ENCODE measurements at places on chromosomes 3 and 15.

GRCh38 chr3:106447723-106448301, 579.0 kb upstream of the CBLB start:
- DNase-seq, result no peak

GRCh38 chr15:70815604-70816003, 38.4 kb downstream of the LARP6 start:
- no peak for DNase-seq

DNA sequence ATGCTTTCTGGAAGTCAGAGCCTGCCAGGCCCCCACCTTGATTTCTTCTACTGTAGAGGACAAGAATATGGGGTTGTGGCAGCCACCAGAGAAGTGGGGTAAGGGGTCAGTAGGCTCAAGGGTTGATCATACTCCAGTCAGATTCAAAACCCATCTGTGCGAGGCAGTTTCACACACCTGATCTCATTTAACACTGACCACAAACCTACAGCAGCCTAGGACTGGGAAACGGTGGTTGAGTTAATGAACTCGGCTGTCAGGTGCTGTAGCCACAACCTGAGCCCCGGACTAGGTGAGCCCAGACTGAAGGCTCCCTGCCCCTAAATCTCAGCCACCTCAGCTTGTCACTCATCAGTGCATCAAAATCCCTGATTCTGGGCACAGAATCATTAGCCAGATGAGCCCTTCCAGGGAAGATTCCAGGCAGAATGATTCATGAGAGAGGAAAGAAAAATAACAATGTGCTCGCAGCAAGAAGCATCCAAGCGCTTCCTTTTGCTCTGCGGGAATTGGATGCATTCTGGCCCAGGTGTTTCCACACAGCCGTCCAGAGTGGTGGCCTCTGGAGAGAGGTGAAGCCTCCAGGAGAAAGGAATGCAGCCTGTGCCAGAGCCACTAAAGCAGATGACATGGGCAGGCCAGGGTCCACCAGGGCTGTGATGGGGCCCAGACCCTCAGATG, 102.1 kb downstream of the SRGAP3 start:
- DNase-seq, result no peak

DNA sequence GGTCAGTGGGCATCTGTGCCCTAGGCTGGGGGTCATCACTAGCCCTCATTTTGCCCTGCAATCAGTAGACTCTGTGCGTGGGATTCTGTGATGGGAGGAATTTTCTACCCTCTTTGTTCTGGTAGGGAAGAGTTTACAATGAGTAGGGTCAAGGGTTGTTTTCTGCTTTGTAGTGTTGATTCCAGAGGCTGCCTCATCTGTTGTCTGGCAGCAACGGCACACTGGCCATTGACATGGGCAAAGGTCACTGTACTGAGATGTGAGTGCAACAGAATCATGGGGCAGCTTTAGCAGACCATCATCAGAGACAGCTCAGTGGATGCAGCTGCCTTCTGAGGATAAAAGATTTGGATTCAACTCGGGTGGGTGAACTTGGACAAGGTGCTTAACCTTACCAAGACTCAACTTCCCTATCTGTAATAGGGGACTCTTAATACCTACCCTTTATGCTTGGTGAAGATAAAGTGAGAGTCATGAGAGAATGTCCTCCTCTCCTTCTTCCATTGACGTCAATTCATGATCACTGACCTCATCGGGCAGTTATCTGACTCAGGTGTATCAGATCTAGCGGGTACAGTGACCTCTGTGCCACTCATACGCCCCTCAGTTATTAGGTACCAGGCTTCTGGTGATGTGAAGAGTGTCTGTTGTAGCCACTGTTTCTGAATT, 127.5 kb downstream of the RPLP1 start:
- no peak for DNase-seq

GRCh38 chr3:26081806-26082205, 291.9 kb downstream of the OXSM start:
- DNase-seq, result no peak

GRCh38 chr15:85475317-85475701, 94.9 kb downstream of the AKAP13 start:
- DNase-seq, result no peak

DNA sequence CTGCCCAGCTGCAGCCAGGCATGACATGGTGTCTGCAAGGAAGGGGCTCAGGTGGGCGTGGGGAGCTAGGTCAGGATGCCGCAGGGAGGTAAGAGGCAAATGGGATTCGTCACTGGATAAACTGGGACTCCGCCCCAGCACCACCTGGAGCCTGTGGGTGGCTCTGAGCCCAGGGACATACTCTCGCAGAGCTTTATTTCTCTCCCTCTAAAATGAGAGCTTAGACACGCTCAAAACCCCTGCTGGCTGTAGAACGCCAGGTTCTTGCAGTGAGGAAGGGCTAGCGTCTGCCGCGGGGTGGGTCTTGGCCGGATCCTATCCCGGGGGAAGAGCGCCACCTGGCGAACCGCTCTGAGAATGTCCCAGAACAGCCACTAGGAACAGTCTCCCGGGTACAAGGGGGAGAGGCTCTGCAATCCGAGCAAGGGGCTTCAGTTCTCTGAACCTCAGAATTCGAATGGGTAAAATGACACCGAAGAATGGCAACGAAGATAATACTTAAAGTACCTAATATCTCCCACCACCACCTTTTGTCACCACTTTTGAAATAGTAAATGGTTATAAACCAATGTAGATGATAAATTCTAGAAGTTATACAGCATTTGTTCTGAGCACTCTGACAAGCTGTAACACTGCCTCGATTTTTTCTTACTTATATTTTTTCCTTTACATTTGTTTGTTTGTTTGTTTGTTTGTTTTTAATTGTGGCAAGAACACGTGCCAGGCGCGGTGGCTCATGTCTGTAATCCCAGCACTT, 53.2 kb upstream of the SRGAP3 start:
- peak; percentile 64 for DNase-seq

DNA sequence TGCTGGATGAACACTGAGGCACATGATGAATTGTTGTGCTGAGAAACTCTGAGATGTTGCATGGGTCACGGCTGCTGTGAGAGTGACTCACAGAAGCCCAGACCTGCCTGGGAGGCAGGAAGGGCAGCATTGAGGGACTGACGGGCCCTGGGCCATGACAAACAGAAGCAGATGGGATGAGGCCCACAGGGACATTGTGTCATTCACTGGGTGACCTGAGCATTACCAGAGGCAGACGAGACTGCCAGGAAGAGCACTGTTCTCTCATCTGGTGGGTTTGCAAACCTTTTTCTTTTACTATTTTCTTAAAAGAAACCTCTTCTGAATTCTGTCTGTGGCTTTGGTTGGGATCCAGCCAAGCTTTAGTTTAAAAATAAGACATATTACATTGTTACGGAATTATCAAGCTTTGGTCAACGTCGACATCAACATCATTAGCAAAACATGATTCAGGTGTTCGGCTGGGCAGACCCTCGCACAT, 67.8 kb downstream of the BDH1 start:
- DNase-seq, result no peak

DNA sequence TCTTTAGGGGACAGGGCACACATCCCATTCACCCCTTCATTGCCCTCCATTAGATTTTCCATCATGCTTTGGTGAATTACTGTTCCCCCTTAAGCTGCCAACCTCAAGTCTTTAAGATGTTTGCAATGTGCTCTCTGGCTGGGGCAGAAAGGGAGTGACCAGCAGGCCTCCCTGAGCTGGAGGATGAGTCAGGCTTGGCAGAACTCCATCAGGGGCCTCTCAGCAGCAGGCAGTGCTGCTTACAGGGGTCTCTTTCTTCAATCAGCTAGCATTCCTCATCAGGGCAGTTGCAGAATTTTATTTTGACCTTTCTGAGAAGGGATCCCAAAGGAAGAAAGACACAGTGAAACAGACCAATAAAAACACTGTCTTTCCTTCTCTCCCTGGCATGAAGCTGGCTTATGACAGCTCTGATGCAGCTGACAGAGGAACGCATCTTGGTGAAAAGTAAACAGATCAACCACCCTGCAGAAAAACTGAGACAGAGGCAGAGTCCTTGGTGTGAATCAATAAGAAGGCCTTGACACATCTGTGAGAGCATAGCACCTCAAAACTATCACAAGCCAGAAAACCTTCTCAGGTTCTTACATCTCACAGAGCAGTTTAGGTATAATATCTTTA, 88.7 kb upstream of the MRPL3 start:
- DNase-seq, result no peak

GRCh38 chr15:60514261-60514881, 35.4 kb upstream of the ICE2 start:
- DNase-seq, result no peak

DNA sequence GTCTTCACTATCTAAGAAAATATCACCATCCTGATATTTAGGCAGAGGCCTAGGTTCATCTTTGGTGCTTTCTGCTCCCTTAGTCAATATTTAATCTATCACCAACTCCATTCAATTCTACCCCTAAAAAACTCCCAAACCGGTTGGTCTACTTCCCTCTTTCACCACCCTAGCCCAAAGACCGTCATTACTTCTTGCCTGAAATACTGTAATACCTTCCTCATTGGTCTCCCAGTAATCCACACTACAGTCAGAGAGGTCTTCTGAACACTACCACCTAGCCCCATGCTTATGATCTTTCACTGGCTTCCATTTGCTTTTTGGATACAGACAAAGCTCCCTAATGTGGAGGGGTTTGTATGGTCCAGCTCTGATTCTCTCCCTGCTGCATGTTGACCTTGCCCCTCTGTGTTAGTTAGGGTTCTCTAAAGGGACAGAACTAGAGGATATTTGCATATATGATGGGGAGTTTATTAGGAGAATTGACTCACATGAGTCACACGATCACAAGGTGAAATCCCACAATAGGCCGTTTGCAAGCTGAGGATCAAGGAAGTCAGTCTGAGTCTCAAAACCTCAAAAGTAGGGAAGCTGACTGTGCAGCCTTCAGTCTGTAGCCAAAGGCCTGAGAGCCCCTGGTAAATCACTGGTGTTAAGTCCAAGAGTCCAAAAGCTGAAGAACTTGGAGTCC, 36.4 kb upstream of the ATP2C1 start:
- no peak for DNase-seq

DNA sequence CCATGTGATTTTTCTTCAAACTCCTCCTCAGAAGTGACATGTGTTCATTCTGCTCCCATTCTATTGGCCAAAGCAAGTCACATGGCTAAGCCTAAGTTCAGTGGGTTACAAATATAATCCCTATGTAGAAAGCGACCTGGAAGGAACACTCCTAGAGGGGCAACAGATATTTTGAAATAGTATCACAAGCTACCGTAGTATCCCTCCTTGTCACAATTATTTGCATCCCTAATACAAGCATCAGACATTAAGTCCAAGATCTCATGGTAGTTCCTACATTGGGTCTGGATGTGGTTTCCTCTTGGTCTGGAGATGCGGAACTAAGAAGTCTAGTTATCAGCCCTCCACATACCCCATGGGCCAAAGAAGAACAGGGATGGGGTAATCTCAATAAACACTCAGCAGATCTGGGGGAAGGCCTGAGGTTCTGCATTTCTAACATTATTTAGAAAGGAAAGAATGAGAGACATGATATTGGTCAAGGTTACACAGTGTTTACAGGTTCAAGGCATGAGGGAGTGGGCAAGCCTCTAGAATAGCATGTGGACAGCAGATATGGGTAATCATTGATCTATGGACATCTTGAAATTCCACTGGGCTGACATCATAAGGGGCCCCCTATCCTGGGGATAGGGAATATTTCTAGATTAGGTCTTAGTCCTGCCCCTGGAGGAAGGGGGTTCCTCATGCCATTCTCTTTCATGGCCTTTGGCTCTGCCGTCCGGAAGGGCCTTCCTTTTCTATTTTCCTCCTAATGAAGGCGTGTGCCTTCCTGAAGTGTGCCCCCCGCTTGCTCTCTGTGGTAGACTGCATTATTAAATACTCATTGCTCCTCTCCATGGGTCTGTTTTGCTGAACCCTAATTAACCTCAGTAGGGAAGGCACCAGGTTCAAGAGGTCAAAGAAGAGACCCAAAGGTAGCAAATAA, 17.8 kb upstream of the ABHD2 start:
- no peak for DNase-seq

DNA sequence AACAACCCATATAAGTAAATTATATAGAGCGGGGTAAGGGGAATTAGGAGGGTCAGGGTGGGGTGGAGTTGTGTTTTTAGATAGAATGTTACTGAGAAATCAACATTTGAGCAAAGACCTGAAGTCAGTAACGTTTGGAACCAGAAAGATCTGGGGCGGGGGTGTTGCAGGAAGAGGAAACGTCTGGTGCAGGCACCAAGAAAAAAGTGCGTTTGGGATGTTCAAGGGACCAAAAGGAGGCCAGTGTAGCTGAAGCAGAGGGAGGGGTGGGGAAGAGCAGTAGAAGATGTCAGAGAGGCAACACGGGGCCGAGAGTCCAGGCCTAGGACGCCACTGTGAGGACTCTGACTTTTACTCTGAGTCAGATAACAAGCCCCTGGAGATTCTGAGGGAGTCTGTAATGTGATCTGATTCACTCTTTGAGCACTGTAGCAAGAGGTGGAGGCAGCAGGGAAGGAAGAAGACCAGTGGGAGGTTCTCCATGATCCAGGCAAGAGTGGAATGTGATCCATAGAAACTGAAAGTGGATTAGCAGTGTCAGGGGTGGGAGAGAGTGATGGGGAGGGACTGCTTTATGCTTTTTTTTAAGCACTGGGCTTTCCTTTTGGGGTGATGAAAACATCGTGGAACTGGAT, 179.3 kb upstream of the CHRM5 start:
- DNase-seq, result no peak

DNA sequence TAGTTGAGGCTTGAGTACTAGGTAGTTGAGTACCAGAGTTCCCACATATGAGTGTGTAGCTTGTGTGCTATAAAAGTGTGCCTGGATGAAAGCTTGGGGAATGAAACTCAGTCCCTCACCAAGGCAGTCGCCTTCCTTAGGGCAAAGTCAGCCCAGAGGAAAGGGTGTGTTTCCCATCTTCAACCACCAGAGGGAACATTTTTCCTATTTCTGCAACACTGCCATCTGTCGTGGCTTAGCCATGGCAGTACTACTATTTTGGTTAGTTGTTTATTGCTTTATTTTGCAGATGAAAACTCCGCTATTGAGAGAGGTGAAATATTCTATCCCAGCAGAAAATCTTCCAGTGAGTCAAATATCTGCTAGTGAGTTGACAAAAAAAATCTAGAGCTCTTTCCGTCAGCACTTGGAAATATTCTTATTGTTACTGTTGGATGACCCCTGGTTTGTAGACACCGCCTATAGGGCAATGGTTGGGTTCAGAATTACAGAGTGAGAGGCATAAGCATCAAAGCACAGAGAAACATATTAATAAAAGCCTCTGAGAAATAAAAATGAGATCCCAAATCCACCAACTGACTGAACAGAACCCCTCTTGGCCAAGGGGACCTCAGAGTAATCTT, 239.9 kb downstream of the CPNE4 start:
- DNase-seq, result no peak

GRCh38 chr3:38606561-38606960, 42.9 kb downstream of the SCN5A start:
- no peak for DNase-seq

- no peak for DNase-seq
Measured at GRCh38 chr3:194450341-194450740, 36.5 kb downstream of the ATP13A3 start.

- no peak for DNase-seq
Measured at GRCh38 chr15:91414124-91414523, 314.1 kb downstream of the SV2B start.

DNA sequence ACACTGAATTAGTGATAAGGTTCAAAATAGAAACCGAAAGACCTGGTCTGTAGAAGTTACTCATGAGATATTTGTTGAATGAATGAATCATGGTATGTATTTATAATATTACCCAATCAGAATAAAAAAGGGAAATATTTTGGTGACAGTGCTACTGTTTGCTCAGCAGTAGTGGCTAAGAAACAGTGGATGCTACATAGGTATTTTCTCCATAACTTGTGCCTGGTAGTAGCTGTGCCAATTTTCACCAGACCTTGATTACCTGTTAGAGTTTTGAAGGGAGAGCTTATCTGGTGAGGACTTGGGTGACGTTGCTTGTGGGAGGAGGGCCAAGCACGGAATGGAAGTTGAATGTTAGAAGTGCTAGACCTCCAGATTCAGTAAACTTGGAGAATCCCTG, 14.3 kb downstream of the LIMD1 start:
- DNase-seq, result no peak
